Sigmoid colon (tissue), 7 donors: ENCODE measurements at places on chromosomes 3 and 15. TPM values are rescaled to one million over a fixed set of nuclear protein-coding genes. Genes with fewer than 3 reads are reported as not detected.

Gene DUSP7
- 3.0 TPM for polyA plus RNA-seq

Gene CD96
- polyA plus RNA-seq = 1.8 TPM

Gene ACAD9
- 16.2 TPM for polyA plus RNA-seq

Gene GOLGA8T
- not detected for polyA plus RNA-seq

Gene GOLGA8J
- polyA plus RNA-seq = not detected

Gene STRIT1
- polyA plus RNA-seq = 2.4 TPM

Gene CPNE9
- polyA plus RNA-seq = not detected

Gene TMEM212
- not detected for polyA plus RNA-seq

Gene PRRT3
- polyA plus RNA-seq = 0.60 TPM

Gene SCG5
- polyA plus RNA-seq = 3.0 TPM

Gene GOLGA6L9
- polyA plus RNA-seq = 1.2 TPM

Gene AADAC
- not detected for polyA plus RNA-seq

Gene PPARG
- 111 TPM for polyA plus RNA-seq

Gene C3orf49
- not detected for polyA plus RNA-seq

Gene SLC22A14
- not detected for polyA plus RNA-seq

Gene GNAT1
- 0.06 TPM for polyA plus RNA-seq

Gene BUB1B
- polyA plus RNA-seq = 9.6 TPM

Gene RARRES1
- polyA plus RNA-seq = 14.6 TPM

Gene MYO5C
- 12.0 TPM for polyA plus RNA-seq

Gene RASL12
- 1.8 TPM for polyA plus RNA-seq

Gene IL17RE
- polyA plus RNA-seq = 46.3 TPM

Gene ROPN1
- 1.2 TPM for polyA plus RNA-seq

Gene CD200
- polyA plus RNA-seq = 9.6 TPM

Gene TRPM1
- not detected for polyA plus RNA-seq

Gene AHSG
- polyA plus RNA-seq = not detected

Gene CLDN1
- 3.8 TPM for polyA plus RNA-seq

Gene GOLGA8O
- 0.36 TPM for polyA plus RNA-seq

Gene PLSCR5
- polyA plus RNA-seq = not detected

Gene QARS1
- 243 TPM for polyA plus RNA-seq

Gene MEGF11
- not detected for polyA plus RNA-seq

Gene STIMATE
- 7.7 TPM for polyA plus RNA-seq

Gene TMCO5A
- polyA plus RNA-seq = not detected

Gene ALDH1A3
- 13.2 TPM for polyA plus RNA-seq

Gene SLC28A2
- polyA plus RNA-seq = 1.8 TPM
